ENCODE measurements at places on chromosomes 1 and 21. TPM values are rescaled to one million over a fixed set of nuclear protein-coding genes. Genes with fewer than 3 reads are reported as not detected.
A peak's percentile ranks its signal among the peaks of the same experiment; 100 is the strongest.

The IVL gene
- total RNA-seq, result 299 TPM

The COL6A1 gene
- total RNA-seq, result 25.0 TPM

The PRKAA2 gene
- total RNA-seq, result 3.4 TPM

GRCh38 chr1:165010418-165011070 lies 346.0 kb downstream of the LMX1A start:
- DNase-seq, result no peak
- H3K27me3 ChIP-seq, result no peaks in the 10 kb centered on the region
- H3K4me3 ChIP-seq, result no peak overlapping the region

- H3K4me1 ChIP-seq, result no peaks in the 10 kb centered on the region
- no peaks in the 10 kb centered on the region for H3K36me3 ChIP-seq
- H3K4me3 ChIP-seq, result no peak overlapping the region
- no peaks in the 10 kb centered on the region for H3K27me3 ChIP-seq
- no peak for DNase-seq
Measured at GRCh38 chr1:79460773-79461436, 454.4 kb upstream of the ADGRL4 start.

DNA sequence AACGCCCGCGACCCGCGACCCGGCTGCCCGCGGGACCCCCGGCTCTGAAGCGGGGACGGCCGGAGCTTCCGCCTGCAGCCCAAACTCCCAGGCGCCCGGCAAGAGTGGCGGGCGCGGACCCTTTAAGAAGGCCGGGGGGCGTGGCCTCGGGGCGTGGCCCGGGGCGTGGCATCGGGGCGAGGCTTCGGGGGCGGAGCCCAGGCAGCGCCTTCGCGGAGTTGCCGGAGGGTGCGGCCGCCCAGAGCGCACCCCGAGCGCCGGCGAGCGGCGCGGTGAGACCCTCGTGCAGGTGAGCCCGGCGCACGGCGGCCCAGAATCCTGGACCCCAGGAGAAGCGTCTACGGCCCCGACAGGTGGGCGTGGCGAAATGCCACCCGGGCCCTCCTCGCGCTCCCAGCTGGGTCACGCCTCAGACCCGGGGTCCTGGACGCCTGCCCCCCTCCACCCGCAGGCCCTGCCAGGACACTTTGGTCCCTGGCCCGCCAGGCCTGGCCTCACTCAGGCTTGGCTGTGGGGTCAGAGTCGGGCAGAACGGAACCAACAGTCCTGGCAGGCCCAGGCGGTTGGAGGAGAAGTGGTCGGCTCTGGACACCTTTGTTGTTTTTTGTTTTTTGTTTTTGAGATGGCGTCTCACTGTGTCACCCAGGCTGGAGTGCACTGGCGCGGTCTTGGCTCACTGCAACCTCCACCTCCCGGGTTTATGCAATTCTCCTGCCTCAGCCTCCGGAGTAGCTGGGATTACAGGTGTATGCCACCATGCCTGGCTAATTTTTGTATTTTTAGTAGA lies 14.4 kb downstream of the RNF223 start:
- H3K27ac ChIP-seq, result no peak overlapping the region
- H3K4me1 ChIP-seq, result peaks cover 32% of the 10 kb centered on the region
- DNase-seq, result no peak
- H3K4me3 ChIP-seq, result peak overlapping the region; percentile 55

Data from esophagus squamous epithelium (tissue), 5 donors.